Activated CD8-positive, alpha-beta memory T cell treated with anti-CD3 and anti-CD28 coated beads for 36 hours (primary cell): ENCODE measurements at places on chromosomes 2 and 18. TPM values are rescaled to one million over a fixed set of nuclear protein-coding genes. Genes with fewer than 3 reads are reported as not detected.

DNAH6 gene
- total RNA-seq = 0.06 TPM

DSG1 gene
- total RNA-seq = not detected

GRHL1 gene
- 0.38 TPM for total RNA-seq

RAB17 gene
- total RNA-seq = not detected

GALNT13 gene
- total RNA-seq = not detected

GPR45 gene
- total RNA-seq = not detected
